ENCODE measurements at places on chromosomes 1 and 21. TPM values are rescaled to one million over a fixed set of nuclear protein-coding genes. Genes with fewer than 3 reads are reported as not detected.

DNA sequence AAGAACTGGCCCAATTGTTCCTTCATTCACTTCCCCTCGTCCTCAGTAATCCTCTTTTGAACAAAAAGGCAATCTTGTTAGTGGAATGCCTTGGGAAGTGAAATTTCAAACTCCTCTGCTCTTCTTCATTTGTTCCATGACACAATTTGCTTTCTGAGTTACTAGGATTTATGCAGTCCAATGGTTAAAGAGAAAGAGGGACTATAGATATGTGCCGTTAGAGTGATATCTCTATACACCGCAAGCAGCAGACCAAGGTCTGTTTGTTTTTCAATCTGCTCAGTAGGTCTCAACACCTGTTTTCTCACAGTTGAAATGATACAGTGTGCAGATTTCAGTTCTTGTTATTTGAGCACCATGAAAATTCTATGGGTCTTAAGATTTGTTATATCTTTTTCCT, 244.0 kb downstream of the DNM3 start:
- peak; percentile 60 for DNase-seq

DNA sequence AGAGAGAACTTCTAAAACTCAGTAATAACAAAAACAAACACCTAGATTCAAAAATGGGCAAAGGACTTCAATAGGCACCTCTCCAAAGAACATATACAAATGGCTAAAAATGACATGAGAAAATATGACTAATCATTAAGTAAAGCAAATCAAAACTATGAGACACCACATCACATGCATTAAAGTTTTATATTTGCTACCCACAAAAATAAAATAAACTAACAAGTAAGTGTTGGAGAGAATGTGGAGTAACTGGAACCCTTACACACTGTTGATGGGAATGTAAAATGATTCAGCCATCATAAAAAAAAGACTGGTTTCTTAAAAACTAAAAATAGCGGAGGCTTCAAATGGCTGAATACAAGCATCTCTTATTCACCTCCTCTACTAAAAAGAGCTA, 262.1 kb upstream of the PKN2 start:
- DNase-seq = no peak

IVL gene
- total RNA-seq = not detected

- no peak for DNase-seq
These were observed 172.8 kb upstream of the PTGFR start for GRCh38 chr1:78318011-78318410.

DNA sequence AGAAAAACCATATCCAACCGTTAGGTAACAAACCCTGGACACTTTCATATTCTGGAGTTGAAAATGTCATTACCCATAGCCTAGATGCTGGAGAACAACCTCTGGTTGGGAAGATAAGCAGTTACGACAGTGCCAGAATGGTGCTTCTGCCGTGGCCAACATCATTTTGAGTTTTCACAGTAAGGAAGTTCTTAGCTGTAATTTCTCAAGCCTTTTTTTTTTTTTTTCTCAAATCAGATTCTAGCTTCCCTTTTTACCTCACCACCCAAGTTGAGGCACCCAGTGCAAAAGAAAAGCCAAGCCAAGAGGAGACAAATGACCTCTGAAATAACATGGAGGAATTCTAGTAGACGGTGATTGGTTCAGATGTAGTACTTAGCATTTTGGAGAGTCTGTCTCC, 21.8 kb downstream of the PPT1 start:
- DNase-seq = no peak

GRCh38 chr1:222620566-222620965, 2.7 kb downstream of the MIA3 start:
- DNase-seq = no peak

- DNase-seq = peak; percentile 46
These were observed 147.1 kb downstream of the SLC45A1 start for GRCh38 chr1:8465013-8465412.

- DNase-seq = peak; percentile 59
These were observed 9.6 kb upstream of the GPR37L1 start for GRCh38 chr1:202112859-202113689.

DNA sequence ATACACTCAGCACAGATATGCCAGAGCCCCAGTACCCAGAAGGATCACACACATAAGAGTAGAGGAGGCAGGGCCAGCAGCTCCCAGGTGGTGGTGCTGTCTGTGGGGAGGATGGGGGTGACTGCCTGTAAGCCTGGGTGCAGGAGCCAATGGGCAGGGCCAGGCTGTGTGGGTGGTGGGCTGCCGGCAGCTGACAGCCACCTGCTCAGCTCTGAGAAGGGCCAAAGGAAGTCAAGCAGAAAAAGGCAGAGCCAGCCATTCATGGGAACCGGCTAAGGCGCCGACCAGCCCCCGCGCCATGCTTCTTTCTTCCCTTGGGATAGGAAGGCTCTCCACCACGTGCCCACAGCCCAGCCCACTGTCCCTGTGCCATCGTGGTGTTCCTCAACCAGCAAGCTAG, 14.1 kb downstream of the PIK3C2B start:
- DNase-seq = no peak

OPTC gene
- total RNA-seq = not detected

GRCh38 chr1:170670802-170671628, 7.1 kb downstream of the PRRX1 start:
- DNase-seq = peak; percentile 84

AVPR1B gene
- total RNA-seq = 0.44 TPM

All from muscle of leg (tissue), 16 donors.